ENCODE measurements at places on chromosomes 4 and X. TPM values are rescaled to one million over a fixed set of nuclear protein-coding genes. Genes with fewer than 3 reads are reported as not detected.

DNA sequence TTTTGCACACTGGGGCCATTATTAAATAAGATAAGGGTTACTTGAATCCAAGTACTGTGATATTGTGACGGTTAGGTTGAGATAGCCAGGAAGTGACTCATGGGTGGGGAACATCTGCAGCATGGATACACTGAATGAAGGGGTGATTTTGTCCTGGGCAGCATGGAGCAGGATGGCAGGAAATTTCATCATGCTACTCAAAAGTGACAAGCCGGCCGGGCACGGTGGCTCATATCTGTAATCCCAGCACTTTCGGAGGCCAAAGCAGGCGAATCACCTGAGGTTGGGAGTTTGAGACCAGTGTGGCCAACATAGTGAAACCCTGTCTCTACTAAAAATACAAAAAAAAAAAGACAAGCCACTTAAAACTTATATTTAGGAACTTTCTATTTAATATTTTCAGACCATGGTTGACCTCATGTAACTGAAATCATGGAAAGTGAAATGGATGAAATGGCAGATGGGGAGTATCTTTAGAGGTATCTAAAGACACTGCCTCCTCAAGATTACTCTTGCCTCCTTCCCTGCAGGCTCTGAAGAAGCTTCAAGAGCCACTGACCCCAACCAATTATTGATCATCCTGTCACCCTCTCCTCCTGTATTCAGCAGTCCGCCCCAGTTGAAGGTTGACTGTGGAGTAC is 3.9 kb upstream of the TRIM60 start:
- H3K36me3 ChIP-seq: no peaks in the 10 kb centered on the region
- no peaks in the 10 kb centered on the region for H3K4me1 ChIP-seq
- no peak for DNase-seq
- no peak overlapping the region for H3K4me3 ChIP-seq
- H3K27ac ChIP-seq: no peak overlapping the region

DNA sequence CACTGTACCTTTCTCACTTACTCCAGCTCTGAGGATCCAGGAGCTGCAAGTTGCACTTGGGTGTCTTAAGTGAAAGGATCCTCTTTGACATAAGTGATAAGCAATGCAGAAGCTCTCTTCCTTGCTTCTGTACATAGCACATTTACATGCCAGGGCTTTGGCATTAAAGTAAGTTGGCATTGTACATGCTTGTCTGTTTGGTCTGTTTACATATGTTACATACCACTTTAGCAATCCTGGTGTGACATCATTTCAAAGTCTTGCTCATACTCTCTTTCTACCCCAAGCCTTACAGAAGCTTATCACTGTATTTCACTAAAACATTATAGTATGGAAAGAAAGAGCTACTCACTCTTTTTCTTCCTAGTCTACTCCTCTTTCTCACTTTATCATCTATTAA is 2548.3 kb downstream of the ARAP2 start:
- no peaks in the 10 kb centered on the region for H3K36me3 ChIP-seq
- DNase-seq: no peak
- H3K27me3 ChIP-seq: no peaks in the 10 kb centered on the region

- no peak overlapping the region for H3K27ac ChIP-seq
- no peaks in the 10 kb centered on the region for H3K4me1 ChIP-seq
- no peak overlapping the region for H3K4me3 ChIP-seq
- no peaks in the 10 kb centered on the region for H3K36me3 ChIP-seq
- no peak for DNase-seq
Observed at GRCh38 chr4:10639100-10639499, 45.5 kb downstream of the CLNK start.

Gene IL3RA
- 4.2 TPM for total RNA-seq

DNA sequence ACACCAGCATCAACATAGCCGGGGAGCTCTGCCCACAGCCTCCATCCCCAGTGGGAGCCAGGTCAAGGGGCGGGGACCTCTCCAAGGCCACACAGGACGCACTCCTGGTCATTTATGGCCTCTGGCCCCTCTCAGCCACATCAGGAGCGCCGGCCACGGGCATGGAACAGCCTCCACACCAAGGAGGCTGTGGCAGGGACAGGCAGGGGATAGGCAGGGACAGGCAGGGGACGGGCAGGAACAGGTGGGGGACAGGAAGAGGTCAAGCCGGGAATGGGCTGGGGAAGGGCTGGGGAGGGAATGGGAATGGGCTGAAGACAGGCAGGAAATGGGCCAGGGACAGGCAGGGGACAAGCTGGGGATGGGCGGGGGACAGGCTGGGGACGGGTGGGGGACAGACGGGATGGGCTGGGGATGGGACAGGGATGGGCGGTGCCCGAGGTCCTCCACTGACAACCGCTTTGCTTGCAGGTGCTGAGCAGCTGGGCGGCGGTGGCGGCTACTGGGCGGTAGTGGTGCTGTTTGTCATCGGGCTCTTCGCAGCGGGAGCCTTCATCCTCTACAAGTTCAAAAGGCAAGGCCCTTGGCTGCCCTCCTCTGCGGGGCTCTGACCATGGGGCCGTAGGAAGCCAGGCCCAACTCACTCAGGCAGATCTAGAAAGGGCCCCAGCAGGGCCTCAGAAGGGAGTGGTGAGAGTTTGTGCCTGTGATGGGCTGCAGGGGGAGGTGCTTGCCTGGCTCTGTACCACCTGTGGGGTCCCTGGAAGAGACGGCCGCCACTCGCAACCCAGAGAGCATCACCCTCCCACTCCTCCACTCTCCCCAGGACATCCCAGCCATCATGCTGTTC is 205.6 kb downstream of the AFAP1 start:
- no peak for DNase-seq
- no peaks in the 10 kb centered on the region for H3K36me3 ChIP-seq
- H3K4me3 ChIP-seq: no peak overlapping the region
- H3K27ac ChIP-seq: no peak overlapping the region
- no peaks in the 10 kb centered on the region for H3K4me1 ChIP-seq
- H3K27me3 ChIP-seq: no peaks in the 10 kb centered on the region

GRCh38 chrX:151806967-151807540 is 72.5 kb downstream of the CNGA2 start:
- no peaks in the 10 kb centered on the region for H3K4me1 ChIP-seq
- no peak overlapping the region for H3K4me3 ChIP-seq
- H3K36me3 ChIP-seq: no peaks in the 10 kb centered on the region
- H3K27ac ChIP-seq: no peak overlapping the region

DNA sequence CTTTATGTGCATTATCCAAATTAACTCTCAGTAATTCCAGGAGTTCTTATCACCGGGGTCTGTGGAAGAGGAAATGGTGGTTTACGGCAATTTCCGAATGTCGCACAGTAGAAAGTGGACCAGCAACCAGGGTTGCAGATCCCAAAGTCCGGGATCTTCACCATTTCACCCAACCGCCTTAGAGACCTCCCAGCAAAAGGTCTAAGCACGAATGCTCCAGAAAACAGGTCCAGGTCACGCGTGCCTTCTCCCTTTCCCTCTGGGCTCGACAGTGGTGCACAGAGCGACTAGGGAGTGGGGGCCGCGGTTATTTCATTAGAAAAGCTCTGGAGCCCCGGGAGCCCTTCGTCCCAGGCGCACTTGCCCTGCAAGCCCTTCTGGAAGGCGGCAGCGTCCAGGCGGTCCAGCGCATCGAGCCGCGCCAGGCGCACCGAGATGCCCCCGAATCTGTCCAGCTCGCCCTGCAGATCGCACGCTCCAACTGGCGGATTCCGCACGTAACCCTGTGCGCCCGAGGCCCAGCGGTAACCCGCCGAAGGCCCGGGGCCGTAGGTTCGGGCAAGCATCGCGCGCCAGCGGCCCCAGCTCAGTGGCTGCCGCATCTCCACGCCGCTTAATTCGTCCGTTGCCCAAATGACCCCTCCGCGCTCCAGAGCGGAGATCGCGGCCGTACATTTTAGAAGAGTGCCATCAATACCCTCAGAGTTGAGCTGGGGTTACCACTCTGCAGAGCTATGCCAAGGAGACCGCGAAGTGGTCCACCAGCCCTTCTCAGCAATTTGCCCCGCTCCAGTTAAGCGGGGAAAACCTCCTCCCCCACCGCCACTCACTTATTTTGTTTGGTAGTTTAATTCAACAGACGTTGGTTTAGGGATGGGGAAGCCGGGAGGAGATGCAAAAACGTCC is at the start of gene NUDT6:
Gene NUDT6, minus strand, starts transcription at position 627 of the 906 bp plus-strand sequence. Its CDS starts 25 bp downstream, at position 602.
- peak; percentile 70 for DNase-seq
- no peaks in the 10 kb centered on the region for H3K27me3 ChIP-seq
- no peaks in the 10 kb centered on the region for H3K36me3 ChIP-seq
- peaks cover 13% of the 10 kb centered on the region for H3K4me1 ChIP-seq
- peak within 1 kb of the TSS; percentile 84 for H3K4me3 ChIP-seq

DNA sequence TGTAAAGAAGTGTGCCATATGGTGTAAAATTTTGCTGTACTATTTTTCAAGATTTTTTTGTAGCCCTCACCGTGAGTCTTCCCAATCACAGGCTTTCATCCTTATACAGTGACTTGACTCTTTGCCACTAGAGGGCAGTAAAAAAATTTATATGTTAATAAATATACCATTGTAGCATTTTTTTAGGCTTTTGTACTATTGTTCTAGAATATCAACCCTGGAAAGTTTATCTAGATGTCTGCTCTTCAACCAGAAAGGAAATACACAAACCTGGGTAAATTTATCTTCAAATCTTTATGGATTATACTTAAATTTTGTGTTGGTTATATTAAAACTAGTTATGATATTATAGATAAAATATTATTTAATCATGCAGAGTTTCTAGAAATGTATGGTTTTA is 235.3 kb downstream of the TENM3 start:
- no peak overlapping the region for H3K4me3 ChIP-seq
- DNase-seq: no peak
- no peaks in the 10 kb centered on the region for H3K27me3 ChIP-seq
- no peaks in the 10 kb centered on the region for H3K4me1 ChIP-seq
- no peaks in the 10 kb centered on the region for H3K36me3 ChIP-seq

- no peaks in the 10 kb centered on the region for H3K36me3 ChIP-seq
- peaks cover 11% of the 10 kb centered on the region for H3K4me1 ChIP-seq
- peak overlapping the region; percentile 59 for H3K27ac ChIP-seq
- H3K4me3 ChIP-seq: peak overlapping the region; percentile 21
- no peaks in the 10 kb centered on the region for H3K27me3 ChIP-seq
Observed at GRCh38 chr4:1309261-1310010, 19.7 kb downstream of the MAEA start.

Gene SMIM10L2A
- 1.2 TPM for total RNA-seq

Gene AGTR2
- total RNA-seq: 0.45 TPM

DNA sequence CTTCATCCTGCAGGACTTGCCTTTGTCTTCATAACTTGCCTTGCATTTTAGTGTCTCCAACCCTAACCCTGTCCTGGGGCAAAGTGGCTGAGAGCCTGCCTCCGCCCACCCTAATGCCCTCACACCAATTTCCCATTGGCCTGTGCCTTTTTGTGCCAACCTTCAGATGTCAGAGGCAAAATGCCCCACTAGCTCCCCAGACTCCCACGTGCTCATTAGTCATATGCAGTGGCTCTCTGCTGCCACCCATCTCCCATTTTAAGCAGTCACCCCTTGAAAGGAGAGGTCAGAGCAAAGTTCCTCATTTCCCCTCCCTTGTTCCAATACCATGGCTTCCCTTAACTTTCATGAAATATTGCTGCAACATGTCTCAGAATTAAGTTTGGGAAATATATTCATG is 74.8 kb upstream of the PASD1 start:
- H3K36me3 ChIP-seq: no peaks in the 10 kb centered on the region
- DNase-seq: no peak
- H3K27ac ChIP-seq: no peak overlapping the region

DNA sequence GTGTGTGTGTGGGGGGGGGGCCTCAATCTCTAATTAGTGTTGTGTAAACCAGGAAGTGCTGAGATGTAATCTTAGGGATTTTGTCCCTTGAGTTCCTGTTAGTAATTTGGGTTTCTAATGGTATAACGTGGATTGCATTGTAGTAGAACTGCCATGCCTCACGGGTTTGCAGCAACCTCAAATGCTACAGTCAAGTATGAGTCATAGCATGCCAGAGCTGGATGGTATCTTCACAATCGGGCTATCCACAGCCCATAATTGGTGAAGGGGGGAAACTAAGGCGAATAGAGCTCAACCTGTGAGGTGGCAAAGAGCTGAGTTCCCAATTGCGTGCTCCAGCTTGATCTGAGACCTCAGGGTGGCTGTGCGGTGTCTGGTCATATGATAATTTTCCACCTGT is 2.2 kb upstream of the FMR1NB start:
- no peak overlapping the region for H3K4me3 ChIP-seq
- no peak overlapping the region for H3K27ac ChIP-seq
- no peaks in the 10 kb centered on the region for H3K36me3 ChIP-seq
- no peaks in the 10 kb centered on the region for H3K4me1 ChIP-seq

DNA sequence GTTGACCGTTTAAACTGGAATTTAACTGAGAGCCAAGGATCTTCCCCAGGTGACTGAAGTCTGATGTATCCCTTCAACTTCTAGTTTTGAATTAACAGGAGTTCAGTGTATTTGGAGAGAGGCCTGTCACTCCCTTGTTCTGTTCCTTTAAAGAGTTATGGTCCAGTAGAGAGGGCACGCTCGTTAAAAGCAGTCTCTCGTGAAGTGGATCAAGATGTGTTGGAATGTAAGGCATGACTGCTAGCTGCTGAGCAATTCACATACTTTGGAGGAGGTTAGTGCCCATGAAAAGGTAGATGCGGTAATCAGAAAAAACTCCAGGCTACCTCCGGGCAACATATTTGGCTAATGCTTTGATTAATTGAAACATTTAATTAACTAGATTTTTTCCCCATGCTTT is 65.7 kb downstream of the SHROOM2 start:
- no peaks in the 10 kb centered on the region for H3K36me3 ChIP-seq
- H3K27me3 ChIP-seq: peaks cover 16% of the 10 kb centered on the region
- no peaks in the 10 kb centered on the region for H3K4me1 ChIP-seq
- no peak overlapping the region for H3K27ac ChIP-seq
- no peak overlapping the region for H3K4me3 ChIP-seq

- no peak overlapping the region for H3K4me3 ChIP-seq
- no peak overlapping the region for H3K27ac ChIP-seq
- H3K36me3 ChIP-seq: no peaks in the 10 kb centered on the region
- peaks cover 13% of the 10 kb centered on the region for H3K27me3 ChIP-seq
- no peak for DNase-seq
Observed at GRCh38 chr4:111780965-111781364, 364.3 kb upstream of the FAM241A start.

Gene MGARP
- total RNA-seq: 0.56 TPM

- H3K27ac ChIP-seq: no peak overlapping the region
- H3K4me3 ChIP-seq: no peak overlapping the region
- no peaks in the 10 kb centered on the region for H3K36me3 ChIP-seq
- H3K27me3 ChIP-seq: no peaks in the 10 kb centered on the region
Observed at GRCh38 chr4:152479428-152480026, 56.4 kb downstream of the FBXW7 start.

GRCh38 chrX:39513836-39514235 is 583.9 kb downstream of the BCOR start:
- H3K27ac ChIP-seq: no peak overlapping the region
- no peaks in the 10 kb centered on the region for H3K36me3 ChIP-seq
- no peak for DNase-seq
- H3K4me3 ChIP-seq: no peak overlapping the region

Measured in heart left ventricle (tissue), 16 donors.